CD4-positive, CD25-positive, alpha-beta regulatory T cell (primary cell): ENCODE measurements at places on chromosomes 6 and 20. TPM values are rescaled to one million over a fixed set of nuclear protein-coding genes. Genes with fewer than 3 reads are reported as not detected.

GRCh38 chr6:26571592-26572296, 25.0 kb upstream of the ABT1 start:
- peak; percentile 60 for DNase-seq

- no peak for DNase-seq
Observed at GRCh38 chr6:30670760-30671527, 1.9 kb downstream of the DHX16 start.

PPP1R14C gene
- not detected for total RNA-seq

GRCh38 chr6:149423964-149424440, 23.9 kb downstream of the SUMO4 start:
- DNase-seq, result no peak

- no peak for DNase-seq
Observed at GRCh38 chr6:122484760-122485159, 13.2 kb upstream of the SERINC1 start.
